ENCODE measurements at places on chromosomes 5 and 9.

DNA sequence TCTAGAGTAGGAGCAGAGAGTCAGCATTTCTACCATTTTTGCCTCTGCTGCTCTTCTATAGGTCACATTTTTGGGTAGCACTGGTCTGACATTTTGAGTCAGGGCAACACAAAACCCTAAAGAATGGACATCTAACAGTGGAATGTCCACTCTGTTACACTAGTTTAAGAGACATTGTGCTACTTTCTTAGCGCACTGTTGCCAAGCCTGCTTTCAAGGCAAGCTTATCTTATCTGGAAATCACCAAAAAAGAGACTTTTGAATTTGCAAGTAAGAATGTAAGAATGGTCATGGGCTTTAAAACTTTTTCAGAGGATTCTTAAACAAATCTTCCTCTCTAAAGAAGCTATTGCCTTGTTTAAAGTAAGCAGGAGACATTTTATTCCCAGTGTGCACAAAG lies 73.0 kb upstream of the STARD4 start:
- DNase-seq = no peak

GRCh38 chr9:78677326-78677725 lies 380.4 kb downstream of the PSAT1 start:
- DNase-seq = no peak

- no peak for DNase-seq
Observed at GRCh38 chr9:126587187-126588185, 26.2 kb upstream of the LMX1B start.

DNA sequence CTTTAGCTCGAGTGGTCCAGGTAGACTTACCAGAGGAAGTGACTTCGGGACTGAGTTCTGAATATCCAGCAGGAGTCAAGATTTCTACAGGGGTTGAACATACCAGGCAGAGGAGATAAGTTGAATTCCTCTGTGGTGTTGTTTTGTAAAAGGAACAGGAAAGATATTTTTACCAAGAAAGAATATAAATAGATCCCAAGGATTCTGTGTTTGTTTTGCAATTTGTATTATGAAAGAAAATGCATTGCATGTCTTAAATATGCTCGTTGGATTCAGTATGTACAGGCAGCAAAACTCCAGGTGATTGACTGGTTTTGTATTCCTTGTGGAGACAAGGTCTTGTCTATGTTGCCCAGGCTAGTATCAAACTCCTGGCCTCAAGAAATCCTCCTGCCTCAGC lies 197.8 kb downstream of the FRMD3 start:
- DNase-seq = no peak

GRCh38 chr5:8176101-8176693 lies 307.2 kb downstream of the MTRR start:
- DNase-seq = no peak

GRCh38 chr9:98134702-98135557 lies 15.9 kb upstream of the TRIM14 start:
- no peak for DNase-seq

DNA sequence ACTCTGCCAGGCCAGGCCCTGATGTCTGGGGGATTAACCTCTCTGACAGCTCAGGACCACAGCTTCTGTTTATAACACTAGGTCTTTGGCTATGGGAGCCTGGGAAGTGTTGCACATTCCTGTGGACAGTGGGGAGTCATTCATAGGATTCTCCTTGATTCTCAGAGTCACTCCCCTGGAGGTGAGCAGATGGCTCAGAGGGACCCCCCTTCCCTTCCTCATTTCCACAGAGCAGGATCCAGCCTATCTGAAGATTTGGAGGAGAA lies 60.2 kb downstream of the NRG2 start:
- DNase-seq = no peak

DNA sequence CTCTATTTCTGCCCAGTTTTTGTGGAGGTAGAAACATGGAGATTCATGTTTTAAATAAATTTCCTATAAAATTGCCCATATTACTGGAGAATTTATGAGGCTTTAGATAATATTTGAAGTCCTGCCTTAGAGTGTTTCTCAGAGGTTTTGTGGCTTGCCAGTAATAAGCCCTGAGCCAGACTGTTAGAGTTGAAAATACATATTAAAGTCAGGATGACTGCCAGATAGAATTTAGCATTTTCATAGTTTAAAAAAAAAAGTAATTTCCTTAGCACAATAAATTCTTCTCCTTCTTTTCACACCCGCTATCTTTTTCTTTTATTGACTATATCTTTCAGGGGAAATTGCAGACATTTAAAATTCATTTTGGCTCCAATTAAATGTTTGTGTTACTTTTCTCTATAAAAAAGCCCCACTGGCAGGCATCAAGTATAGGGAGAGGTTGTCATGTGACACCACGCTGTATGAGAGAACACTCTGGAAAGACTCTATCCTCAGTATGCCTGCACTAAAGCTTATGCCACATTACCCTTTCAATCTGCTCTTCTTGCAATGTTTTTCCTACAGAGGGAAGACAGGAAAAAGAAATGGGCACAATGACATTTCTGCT lies 135.2 kb downstream of the MPDZ start:
- DNase-seq = no peak

- no peak for DNase-seq
Observed at GRCh38 chr5:75006865-75007822, 45.2 kb downstream of the GCNT4 start.

- no peak for DNase-seq
Observed at GRCh38 chr9:21029661-21030060, 1.8 kb downstream of the HACD4 start.

GRCh38 chr5:107092695-107093094 lies 578.0 kb downstream of the EFNA5 start:
- DNase-seq = no peak

GRCh38 chr9:81693671-81694378 lies 4.5 kb upstream of the TLE1 start:
- no peak for DNase-seq

DNA sequence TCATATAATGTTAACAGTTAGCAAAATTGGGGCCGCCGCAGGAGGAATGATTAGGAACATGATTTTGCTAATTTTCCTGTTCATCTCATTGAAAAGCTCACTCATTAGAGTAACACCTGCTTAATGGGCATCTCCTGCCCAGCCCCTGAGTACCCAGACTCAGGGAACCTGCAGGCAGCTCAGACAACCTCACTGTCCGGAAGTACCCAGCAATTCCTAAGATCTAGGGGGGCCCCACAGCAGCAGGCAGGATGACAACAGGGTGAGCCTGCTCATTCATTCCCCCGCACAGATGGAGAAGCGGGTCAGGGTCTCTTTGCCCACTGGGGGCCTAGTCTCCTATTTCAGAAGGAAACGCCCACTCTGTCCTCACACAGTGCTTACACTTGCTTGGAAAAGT lies 12.6 kb downstream of the FAM78A start:
- no peak for DNase-seq

- DNase-seq = no peak
Observed at GRCh38 chr5:98425640-98426039, 347.8 kb upstream of the RGMB start.

GRCh38 chr9:132201780-132202703 lies 40.2 kb downstream of the NTNG2 start:
- no peak for DNase-seq

- no peak for DNase-seq
Observed at GRCh38 chr5:82151662-82152061, 126.5 kb downstream of the RPS23 start.

GRCh38 chr5:14915291-14915952 lies 43.8 kb upstream of the ANKH start:
- DNase-seq = no peak

DNA sequence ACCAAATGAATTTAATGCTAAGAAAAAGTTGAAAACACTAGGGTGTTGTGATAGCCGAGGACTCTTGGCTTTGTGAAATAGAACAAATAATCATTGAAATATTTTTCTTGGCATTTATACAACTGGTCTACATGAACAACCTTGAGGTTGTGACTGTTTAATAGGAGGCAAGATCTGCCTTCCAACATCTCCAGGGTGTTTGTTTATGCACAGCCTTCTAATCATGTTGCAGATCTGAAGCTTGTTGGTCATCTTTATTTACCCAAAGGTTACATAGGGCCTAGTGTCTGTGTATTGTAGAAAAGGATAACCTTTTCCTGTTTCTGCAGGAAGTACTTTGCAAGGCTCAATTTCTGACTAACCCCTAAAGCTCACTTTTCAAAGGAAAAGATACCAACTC lies 65.2 kb upstream of the RANBP3L start:
- no peak for DNase-seq

GRCh38 chr9:117720066-117720465 lies 15.9 kb downstream of the TLR4 start:
- DNase-seq = no peak

GRCh38 chr9:93307468-93308157 lies 123.7 kb downstream of the WNK2 start:
- DNase-seq = no peak

- peak; percentile 97 for DNase-seq
Observed at GRCh38 chr9:92669890-92670708, at the start of gene IPPK. Gene IPPK, minus strand, starts transcription at chr9:92670131. Its CDS starts 143 bp downstream, at chr9:92669988.

GRCh38 chr9:106019702-106020101 lies 325.4 kb downstream of the TMEM38B start:
- no peak for DNase-seq

DNA sequence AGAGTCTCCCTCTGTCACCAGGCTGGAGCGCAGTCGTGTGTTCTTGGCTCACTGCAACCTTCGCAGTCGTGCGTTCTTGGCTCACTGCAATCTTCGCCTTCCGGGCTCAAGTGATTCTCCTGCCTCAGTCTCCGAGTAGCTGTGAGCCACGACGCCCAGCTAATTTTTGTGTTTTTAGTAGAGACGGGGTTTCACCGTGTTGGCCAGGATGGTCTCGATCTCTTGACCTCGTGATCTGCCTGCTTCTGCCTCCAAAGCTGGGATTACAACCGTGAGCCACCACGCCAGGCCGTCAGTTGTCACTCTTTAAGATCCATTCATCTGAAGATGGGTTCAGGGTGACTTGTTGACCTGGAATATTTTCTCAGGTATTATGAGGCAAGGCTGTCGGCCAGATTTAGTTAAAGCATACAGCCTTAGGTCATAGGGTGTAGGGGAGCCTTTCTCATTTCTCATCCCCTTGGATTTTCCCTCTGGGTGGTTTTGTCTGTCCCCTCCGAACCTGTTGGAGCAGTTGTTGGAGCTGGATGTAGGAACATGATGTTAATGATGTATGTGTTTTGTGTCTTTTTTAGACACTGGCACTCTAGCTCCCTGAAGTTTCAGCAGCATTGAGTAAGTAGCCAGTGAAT lies 1.6 kb downstream of the SLC22A5 start:
- DNase-seq = no peak

- DNase-seq = no peak
Observed at GRCh38 chr5:174324680-174325079, 279.2 kb downstream of the NSG2 start.

All from T follicular helper cell (primary cell).